GM13976 (cell line): ENCODE measurements at places on chromosomes 16 and 17.

GRCh38 chr16:56606476-56607108 is 1.8 kb upstream of the MT2A start:
- DNase-seq, result no peak

- DNase-seq, result no peak
Observed at GRCh38 chr16:67803894-67804293, 2.5 kb downstream of the RANBP10 start.

GRCh38 chr17:49676276-49676868 is 1.5 kb downstream of the SPOP start:
- DNase-seq, result peak; percentile 86

GRCh38 chr17:61323003-61323908 is 76.4 kb upstream of the TBX2 start:
- DNase-seq, result no peak

DNA sequence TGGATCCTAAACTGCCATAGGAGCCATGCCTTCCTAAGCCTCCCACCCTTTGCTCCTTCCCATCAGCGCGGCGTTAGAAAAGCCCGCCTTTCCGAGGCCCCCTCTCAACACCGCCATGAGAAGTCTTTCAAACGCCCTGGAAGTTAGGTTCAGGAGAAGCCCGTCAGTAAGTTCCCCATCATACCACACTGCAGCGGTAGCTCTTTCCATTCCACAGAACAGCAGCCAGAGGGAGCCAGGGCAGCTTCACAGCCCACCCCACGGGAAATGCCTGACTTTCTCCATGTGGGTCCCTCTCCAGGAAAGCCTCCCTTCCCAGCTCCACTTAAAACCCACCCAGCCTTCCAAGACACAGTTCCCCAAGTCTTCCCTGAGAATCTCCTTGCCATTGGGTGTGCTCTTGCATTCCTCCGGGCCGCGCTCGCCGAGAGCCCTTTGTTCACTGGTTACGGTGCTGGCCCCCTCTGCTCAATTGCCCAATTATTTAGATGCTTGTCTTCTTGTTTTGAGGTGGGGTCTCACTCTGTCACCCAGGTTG is 28.7 kb downstream of the KIAA0513 start:
- no peak for DNase-seq

- peak; percentile 74 for DNase-seq
Observed at GRCh38 chr17:78993241-78993956, 13.7 kb upstream of the LGALS3BP start.

GRCh38 chr17:76271669-76272540 is 6.8 kb downstream of the UBALD2 start:
- DNase-seq, result peak; percentile 90

- DNase-seq, result peak; percentile 69
Observed at GRCh38 chr17:17792551-17793377, 44.0 kb downstream of the SREBF1 start.

GRCh38 chr16:75781683-75782343 is 55.5 kb upstream of the CPHXL start:
- DNase-seq, result no peak
